ENCODE measurements at places on chromosomes 5 and 9.

GRCh38 chr9:114382699-114383520 is 4.9 kb downstream of the AKNA start:
- peak; percentile 83 for DNase-seq

DNA sequence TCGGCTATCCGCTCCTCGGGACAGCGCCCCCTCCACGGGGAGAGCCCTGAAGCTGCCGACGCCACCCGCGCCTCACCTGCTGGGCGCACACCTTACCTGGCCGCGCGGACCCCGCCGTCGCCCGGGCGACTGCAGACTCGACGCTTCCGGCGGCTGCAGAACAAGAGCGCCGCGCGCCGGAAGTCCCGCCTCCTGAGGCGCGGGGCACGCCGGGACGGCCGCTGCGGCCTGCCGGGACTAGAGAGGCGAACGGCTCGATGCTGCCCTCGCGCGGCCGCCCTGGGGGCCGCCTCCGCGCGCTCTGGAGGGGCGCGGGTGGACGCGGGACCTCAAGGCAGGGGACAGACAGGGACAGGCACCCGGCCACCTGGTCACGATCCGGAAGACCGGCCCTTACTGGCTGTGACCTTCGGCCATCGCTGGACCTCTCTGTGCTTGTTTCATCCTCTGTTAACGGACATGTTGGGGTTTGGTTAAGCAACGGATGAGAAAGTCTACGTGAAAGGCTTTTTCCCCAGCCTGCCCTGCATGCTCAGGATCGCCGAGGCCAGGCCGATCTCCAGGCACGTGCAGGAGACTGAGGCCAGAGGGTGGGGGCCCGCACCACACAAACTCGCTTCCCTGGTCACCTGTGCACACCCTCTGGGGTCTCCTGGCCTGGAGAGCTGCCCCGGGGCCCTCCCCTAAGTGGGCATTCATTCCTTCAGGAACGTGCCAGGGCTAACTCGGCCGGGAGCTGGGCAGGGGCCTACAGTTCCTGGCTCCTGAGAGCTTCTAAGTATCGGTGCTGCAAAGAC is at the start of gene SNAPC4:
Gene SNAPC4 (minus strand): TSS at position 133 of the 797 bp plus-strand sequence. CDS start 1,742 bp downstream, outside the sequence.
- DNase-seq = peak; percentile 77

GRCh38 chr9:73845539-73845938 is 651.6 kb upstream of the RORB start:
- DNase-seq = no peak

GRCh38 chr5:147375151-147375550 is 134.7 kb downstream of the DPYSL3 start:
- no peak for DNase-seq

GRCh38 chr5:103433211-103433610 is 129.4 kb downstream of the NUDT12 start:
- no peak for DNase-seq

- no peak for DNase-seq
Measured at GRCh38 chr9:38339496-38339895, 53.0 kb upstream of the ALDH1B1 start.

DNA sequence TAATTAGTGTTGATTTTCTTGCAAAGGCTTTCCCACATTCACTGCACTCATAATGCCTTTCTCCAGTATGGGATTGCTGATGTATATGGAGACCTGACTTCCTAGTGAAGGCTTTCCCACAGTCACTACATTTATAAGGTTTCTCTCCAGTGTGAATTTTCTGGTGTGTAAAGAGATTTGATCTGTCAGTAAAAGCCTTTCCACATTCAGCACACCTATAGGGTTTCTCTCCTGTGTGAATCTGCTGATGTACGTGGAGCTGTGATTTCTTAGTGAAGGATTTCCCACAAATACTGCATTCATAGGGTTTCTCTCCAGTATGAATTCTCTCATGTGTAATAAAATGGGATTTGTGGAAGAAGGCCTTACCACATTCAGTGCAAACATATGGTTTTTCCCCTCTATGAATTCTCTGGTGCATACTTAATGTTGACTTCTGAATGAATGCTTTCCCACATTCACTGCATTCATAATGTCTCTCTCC is 31.1 kb downstream of the ZNF484 start:
- no peak for DNase-seq

DNA sequence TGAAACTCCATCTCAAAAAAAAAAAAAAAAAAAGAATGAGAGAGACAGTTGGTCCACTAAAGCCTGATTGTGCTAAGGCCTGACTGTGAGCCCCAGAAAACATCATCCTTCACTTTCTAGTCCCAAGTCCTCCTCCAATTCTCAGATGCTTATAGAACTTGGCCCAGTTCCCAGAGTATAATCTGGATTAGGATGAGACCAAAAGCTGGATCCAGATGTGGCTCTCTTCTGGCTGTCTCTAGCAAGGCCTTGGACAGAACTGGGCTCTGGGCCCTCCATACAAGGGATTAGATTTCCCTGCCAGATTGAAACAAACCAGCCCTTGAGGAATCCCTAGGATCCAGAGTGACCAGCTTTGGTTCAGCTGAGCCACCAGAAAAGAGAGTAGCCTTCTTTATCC is 98.4 kb upstream of the ZNF366 start:
- DNase-seq = no peak

- DNase-seq = no peak
Measured at GRCh38 chr9:1591310-1591709, 423.8 kb upstream of the SMARCA2 start.

GRCh38 chr5:140146523-140146842 is 20.7 kb downstream of the IGIP start:
- DNase-seq = no peak

GRCh38 chr5:142421621-142422397 is 97.0 kb upstream of the SPRY4 start:
- no peak for DNase-seq

GRCh38 chr9:75609401-75609800 is 281.1 kb upstream of the PCSK5 start:
- no peak for DNase-seq

- no peak for DNase-seq
Measured at GRCh38 chr9:132798817-132799790, 79.0 kb downstream of the AK8 start.

DNA sequence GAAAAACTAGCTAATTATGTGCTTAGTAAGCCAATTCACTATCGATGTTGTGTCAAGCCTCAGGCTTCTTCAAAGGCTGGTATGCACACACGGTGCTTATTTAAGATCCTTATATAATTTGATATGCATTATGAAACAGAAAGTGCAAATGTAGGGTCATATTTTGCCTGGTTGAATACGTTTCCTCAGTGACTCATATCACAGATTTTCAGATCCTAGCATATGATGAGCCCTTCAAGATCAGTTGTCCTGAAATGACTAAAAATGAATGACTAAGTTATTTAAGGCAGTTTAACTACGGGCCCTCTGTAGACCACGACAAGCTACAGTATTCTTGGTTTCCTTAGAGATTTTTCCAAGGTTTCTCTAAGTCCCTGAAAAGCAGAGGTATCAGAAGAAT is 778.3 kb downstream of the PRELID2 start:
- DNase-seq = no peak

DNA sequence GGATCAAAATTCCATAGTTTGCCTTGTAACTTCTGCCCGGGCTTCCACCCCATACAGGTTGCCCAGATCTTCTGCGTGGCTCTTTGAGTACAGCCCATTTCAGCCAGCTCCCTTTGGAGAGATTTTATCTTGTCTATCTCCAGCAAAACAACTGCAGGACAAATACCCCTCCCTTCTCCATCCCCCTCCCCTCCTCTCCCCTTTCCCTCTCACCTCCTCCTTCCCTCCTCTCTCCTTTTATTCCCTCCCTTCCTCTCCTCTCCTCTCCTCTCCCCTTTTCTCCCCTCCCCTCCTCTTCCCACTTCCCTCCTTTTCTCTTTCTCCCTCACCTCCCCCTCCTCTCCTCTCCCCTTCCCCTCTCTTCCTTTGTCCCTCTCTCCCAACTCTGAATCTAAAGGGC is 58.2 kb downstream of the COL15A1 start:
- DNase-seq = no peak

GRCh38 chr9:89609426-89610006 is 4.7 kb downstream of the GADD45G start:
- DNase-seq = no peak

DNA sequence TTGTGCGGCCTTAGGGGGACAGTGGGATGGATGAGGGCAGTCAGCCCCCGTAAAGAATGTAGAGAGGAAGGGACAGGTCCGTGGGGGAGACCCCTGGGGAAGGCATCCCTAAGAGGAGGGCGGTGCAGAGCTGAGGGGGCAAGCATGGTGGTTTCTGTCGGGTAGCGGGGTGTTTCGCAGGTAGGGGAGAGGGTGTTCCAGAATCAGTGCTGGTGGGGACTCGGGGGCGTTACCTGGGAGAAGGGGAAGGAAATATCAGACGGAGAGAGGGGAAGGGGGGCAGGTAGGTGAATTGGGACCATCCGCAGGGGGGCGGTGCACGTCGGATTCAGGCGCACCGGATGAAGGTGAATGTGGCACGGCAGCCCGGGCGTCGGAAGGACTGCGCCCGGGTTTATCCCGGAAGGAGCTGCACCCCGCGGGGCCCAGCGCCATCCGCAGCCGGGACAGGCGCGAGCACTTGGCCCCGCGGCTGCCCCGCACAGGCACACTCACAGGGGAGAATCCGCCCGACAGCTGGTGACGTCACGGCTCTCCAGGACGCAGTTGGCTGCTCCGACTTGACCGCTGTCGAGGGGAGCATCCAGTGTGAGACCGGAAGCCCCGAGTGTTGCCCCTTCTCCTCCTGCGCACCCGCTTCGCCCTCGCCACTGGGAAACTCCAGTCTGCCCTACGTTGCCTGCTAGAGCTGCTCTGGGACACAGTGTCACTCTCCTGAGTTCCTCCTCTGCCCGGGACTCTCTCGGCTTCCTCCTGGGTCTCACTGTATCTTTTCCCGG is 1.3 kb downstream of the CD72 start:
- peak; percentile 77 for DNase-seq

- no peak for DNase-seq
Measured at GRCh38 chr9:14428781-14429230, 114.9 kb upstream of the NFIB start.

GRCh38 chr5:60482301-60482700 is 217.7 kb downstream of the DEPDC1B start:
- DNase-seq = no peak

DNA sequence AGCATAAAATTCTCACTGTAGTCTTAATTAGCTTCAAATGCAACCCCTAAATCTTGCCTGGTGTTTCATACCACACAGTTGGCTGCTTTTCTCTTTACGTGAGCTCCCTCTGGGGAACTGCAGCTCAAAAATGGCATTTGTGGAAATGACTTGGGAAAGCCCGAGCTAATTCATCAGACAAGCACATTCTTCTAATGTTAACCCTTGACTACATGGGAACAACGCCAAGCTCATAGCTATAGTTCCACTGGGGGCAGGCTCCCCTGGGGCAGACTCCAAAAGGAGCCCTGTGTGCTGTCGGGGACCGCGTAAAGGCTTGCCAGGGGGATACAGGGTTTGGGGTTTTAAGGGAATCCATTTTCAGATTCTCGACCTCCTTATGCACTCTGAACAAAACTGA is 301.4 kb upstream of the DAP start:
- DNase-seq = no peak

- DNase-seq = no peak
Measured at GRCh38 chr5:19886123-19886917, 101.7 kb downstream of the CDH18 start.

- no peak for DNase-seq
Measured at GRCh38 chr5:135894789-135895188, 852 bp downstream of the IL9 start.

DNA sequence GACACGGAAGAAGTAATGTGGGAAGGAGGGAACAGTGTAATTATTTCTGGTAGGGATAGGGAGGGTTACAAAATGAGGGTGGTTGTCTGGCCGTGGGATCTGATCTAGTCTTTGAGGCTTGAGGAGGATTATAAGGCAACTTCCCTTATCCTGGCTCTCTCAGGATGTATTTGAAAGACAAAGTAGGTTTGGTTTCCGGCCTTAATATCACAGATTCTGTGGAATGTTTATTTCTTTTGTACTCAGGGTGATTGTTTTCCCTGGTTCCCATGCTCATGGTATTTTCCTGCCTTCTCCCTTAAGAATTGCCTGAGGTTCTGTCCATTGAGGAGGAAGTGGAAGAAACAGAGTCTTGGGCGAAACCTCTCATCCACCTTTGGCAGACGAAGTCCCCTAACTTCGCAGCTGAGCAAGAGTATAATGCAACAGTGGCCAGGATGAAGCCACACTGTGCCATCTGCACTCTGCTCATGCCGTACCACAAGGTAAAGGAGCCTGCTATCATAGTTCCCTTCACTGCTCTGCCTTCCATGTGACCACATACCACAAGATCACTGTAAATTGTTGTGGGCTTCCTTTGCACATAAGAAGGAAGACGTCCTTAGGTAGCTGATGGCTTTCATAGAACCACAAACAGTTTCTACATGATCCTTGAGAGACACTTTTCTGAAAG is 253.8 kb downstream of the KDM4C start:
- no peak for DNase-seq

GRCh38 chr5:7978114-7978513 is 109.2 kb downstream of the MTRR start:
- no peak for DNase-seq

- no peak for DNase-seq
Measured at GRCh38 chr5:41334758-41335157, 121.4 kb upstream of the C6 start.

DNA sequence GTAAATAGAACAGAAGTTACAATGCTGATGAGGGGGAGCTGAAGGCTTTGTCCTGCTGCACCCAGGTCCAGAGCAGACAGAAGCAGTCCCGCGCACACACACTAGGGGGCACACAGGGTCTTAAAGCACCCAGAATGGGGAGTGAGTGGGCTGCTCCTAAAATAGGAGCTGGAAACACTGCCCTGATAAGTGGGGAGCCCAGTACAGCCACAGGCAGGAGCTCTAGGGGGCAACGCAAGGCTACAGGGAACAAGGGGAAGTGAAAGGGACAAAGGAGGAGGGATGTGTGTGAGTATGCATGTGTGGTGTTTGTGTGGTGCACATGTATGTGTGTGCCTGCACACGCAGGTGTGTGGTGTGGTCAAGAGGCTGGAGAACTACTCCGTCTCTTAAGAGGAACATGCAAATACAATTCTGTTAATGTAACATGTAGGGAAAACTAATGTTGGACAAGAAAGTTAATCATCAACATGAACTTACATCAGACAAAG is 191.5 kb downstream of the ROR2 start:
- DNase-seq = no peak

DNA sequence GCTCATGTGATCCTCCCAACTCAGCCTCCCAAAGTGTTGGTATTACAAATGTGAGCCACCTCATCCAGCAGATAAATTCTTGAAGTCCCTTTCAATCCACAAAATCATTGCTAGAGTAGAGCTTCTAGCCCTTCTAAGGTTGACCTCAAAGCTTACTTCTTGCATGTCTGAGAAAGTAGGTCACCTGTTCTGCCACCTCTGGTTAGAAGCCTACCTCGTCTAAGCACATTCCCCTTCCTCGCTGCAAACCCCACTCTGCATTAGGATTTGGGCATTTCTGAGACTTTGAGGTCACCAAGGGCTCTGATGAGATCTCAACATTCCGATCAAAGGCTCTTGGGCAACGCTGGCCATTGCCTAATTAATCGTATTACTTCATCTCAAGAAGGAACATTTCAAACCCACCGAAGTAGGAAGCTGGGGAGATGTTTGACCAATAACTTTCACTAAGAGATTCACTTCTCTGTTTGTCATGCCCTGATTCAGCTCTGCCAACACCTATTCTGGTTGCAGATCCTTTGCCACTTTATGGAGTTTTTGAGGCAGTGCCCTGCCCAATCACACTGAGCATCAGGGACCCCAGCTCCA is 8.6 kb downstream of the ADAM19 start:
- DNase-seq = no peak
